ENCODE measurements at places on chromosomes 12 and 14.

DNA sequence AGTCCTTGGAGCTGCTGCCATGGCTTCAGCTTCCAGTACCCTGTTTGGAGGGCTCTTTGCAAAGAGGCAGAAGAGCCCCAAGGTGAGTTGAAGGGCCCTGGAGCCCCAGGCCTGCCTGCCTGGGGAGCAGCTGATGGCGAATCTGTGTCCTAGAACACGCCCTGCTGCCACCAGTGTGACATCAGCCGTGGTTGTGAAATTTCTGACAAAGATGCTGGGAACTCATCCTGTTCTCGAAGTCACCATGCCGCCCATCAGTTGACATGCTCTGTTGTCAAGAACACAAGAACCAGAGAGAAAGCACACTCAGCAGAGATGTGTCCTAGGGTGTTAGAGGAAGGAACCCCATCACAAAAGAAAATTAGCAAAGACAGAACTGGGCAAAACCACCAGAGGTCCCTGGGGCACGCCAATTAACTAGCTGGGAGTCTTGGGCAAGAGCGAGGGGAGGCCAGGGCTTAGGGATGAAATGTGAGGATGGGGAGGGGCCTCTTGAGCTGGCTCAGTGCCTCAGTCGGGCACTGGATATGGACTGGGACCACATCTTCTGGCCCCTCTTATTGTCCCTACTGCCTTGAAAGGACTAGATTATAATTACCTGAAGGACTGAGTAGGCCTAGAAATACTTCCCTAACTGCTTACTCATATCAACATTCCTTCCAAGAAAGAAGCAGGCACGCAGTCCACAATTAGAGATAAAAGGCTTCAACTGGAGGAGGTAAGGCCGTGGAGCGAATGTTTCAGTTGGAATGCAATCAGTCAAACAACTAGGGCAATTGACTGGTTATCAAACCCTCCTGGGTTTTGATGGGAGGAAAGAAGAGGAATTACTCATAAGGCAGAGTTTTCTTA is 163.1 kb downstream of the CACNA1C start:
- DNase-seq = no peak

- DNase-seq = no peak
These were observed 8.5 kb upstream of the DIO3 start for GRCh38 chr14:101552786-101553231.

DNA sequence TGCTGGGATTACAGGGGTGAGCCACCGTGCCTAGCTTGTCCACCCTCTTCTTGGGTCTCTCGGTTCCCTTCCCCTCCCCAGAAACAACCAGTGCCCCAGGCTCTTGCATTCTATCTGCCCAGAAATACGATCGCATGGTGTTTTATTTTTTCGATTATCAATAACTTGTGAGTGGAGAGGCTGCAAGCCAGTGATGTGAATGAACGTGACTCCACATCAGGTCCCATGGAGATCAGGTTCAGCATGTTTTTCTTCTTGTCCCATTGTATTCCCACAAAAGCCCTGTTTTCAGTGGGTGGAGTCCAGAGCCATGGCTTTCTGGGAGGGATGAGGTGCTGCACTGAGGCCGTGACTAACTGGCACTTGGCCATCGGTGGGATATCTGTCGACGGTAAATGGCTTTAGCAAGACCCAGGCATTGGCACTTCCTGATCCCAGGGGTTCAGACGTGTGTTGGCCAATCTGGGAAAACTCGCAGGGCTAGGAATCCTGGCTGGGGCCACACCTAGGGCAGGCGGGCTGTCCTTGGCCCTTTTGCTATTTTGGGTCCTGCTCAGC is 12.7 kb upstream of the HNF1A start:
- no peak for DNase-seq

DNA sequence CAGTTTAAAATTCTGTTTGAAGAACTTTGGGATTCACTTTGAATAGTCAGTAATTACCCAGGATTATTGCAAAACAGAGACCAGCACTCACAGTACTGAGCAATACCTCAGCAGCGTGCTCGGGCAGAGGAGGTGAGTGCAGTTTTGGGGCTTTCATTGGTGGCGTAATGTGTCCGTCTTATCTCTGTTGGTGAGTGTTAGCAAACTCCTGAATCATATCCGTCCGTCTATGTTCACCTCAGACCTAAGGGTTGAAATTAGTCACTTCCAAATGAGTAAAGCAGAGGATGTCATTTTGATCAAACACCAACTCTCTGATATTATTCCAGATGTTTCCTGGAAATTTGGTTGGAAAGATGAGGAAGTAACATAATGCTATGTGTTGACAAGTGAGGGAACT is 82.8 kb downstream of the BORCS5 start:
- no peak for DNase-seq

Measured in DMS 273 treated with DMSO at 0.1 percent for 48 hours (cell line).